Common myeloid progenitor, CD34-positive (primary cell): ENCODE measurements at places on chromosomes 5 and 9.

GRCh38 chr9:87531370-87532295 lies 34.0 kb downstream of the DAPK1 start:
- no peak for DNase-seq

DNA sequence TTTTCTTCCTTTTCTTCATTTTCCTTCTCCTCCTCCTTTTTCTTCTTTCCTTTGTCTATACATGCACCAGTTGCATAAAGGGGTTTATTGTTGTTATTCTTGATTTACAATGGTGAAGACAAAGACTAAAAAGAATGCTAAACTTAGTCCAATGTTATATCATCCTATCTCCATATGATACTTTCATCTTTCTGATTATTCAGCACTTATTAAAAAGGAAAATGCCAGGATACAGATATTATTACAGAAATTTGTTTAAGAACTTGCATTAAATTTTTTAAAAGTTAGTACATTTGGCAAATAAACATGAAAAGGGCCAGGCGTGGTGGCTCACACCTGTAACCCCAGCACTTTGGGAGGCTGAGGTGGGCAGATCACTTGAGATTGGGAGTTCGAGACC lies 1074.9 kb downstream of the EFNA5 start:
- no peak for DNase-seq

- DNase-seq, result no peak
Observed at GRCh38 chr5:67030289-67031056, 166.1 kb downstream of the CD180 start.

- no peak for DNase-seq
Observed at GRCh38 chr9:126695186-126695585, 81.5 kb downstream of the LMX1B start.

DNA sequence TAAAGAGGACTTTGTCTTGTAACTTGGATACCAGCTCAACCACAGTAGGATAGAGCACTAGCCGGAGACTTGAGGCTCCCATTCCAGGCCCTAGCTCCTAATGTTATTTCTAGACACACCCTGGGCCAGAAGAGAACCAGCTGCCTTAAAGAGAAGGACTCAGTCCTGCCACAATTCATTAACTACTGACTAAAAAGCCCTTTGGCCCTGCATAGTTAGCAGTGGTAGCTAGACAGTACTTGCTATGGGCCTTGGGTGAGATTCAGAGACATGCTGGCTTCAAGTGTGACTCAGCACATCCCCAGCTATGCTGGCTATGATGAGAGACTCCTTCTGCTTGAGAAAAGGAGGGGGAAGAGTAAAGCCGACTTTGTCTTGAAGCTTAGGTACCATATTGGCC lies 47.3 kb downstream of the TMEM167A start:
- no peak for DNase-seq

DNA sequence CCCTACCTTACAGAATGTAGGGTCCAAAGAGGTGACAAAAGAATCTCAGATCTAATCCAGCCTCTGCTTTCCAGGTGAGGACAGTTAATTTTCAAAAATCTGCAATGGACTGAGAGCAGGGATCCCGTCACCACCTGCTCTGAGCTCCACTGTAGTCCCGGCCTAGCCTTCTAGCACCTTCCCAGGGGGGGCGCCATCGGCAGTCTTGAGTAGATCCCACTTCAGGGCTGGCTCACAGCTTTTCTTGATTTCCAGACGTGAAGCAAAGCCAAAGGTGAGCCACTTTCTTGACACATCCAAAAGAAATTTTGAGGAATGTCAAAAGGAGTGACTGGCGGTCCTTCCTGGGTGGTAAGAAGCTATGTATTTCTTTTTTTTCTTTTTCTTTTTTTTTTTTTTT lies 114.1 kb downstream of the SYK start:
- peak; percentile 41 for DNase-seq

- no peak for DNase-seq
Observed at GRCh38 chr9:89431930-89432725, 65.8 kb downstream of the SEMA4D start.

GRCh38 chr9:112493393-112494137 lies 6.9 kb downstream of the KIAA1958 start:
- DNase-seq, result no peak

GRCh38 chr5:55919625-55920024 lies 68.5 kb downstream of the IL31RA start:
- no peak for DNase-seq

- DNase-seq, result no peak
Observed at GRCh38 chr5:1294206-1294834, 548 bp downstream of the TERT start.

DNA sequence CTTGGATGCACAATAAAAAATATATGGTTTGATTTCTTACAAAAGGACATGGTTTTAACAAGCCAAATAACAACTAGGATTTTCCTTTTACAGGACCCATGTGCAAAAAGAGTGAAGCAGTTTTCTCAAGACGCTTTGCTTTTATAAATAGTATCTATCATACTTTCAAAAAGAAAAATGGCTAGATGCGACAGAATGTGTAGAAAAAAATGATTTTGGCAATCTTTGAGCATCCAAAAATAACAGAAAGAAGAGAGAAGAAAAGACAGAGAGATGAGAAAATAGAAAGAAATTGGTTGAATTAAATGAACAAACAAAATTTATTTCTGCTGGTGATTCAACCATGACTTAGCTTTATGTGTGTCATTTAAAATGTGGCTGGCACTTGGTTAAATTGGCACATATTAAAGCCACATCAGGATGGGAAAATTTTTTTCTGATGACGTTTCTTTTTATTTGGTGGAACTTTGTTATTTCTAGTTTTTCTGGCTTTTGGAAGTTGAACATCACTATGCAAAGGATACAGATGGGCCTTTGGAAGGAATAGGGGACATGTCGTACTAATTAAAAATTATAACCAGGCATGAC lies 35.6 kb upstream of the NREP start:
- no peak for DNase-seq

- no peak for DNase-seq
Observed at GRCh38 chr9:18441261-18441660, 32.7 kb upstream of the ADAMTSL1 start.

GRCh38 chr5:75461679-75462078 lies 49.8 kb downstream of the CERT1 start:
- no peak for DNase-seq

GRCh38 chr9:15158064-15158463 lies 149.0 kb downstream of the TTC39B start:
- DNase-seq, result no peak

GRCh38 chr9:134656334-134657006 lies 14.9 kb downstream of the COL5A1 start:
- DNase-seq, result peak; percentile 16

DNA sequence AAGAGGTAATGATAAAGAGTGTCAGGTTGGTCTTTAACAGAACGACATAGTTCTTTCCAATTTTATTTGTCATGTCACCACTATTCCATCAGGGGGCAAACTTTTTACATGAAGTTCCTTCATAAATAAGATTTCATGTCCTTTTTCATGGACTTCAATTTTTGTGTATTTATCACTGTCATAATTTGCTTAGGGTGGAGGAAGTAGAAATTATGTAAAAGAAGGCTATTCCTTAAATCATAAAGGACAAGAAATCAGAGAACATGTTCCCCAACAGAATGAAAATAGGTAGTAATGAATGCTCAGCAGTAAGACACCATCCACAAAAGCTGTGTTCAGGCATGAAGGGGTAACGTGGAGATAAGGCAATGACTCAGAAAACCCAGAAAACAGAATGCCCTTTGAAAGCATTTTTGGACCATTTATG lies 72.7 kb downstream of the ZFAND5 start:
- peak; percentile 56 for DNase-seq

GRCh38 chr9:26131886-26132285 lies 453.6 kb upstream of the TUSC1 start:
- DNase-seq, result no peak

- DNase-seq, result no peak
Observed at GRCh38 chr9:131233556-131233955, 42.8 kb downstream of the FAM78A start.

- no peak for DNase-seq
Observed at GRCh38 chr5:177997846-177998245, 1.8 kb upstream of the PROP1 start.

DNA sequence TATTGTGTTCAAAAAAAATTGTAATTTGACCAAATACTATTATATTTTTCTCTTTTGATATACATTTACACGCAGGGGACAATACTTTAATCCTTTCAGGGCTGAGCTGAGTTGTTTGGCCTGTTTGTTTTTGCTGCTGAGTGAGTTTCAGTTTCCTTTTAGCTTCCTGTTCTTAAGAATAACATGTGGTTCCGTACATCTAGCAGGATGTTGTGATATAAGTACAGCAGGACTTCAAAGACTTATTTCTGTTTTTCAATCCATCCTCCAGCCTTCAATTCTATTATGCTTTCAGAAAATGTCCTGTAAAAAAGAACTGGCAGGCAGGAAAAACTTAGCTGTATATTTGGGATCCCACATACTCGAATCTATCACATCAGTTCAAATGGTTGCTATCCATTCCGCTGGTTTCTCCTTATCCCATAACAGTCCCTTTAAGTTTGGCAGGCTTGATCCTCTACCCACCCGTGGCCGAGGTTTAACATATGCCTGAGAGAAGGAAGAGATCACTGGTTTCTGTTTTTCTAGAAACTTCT lies 1037.3 kb upstream of the ACO1 start:
- DNase-seq, result peak; percentile 55

DNA sequence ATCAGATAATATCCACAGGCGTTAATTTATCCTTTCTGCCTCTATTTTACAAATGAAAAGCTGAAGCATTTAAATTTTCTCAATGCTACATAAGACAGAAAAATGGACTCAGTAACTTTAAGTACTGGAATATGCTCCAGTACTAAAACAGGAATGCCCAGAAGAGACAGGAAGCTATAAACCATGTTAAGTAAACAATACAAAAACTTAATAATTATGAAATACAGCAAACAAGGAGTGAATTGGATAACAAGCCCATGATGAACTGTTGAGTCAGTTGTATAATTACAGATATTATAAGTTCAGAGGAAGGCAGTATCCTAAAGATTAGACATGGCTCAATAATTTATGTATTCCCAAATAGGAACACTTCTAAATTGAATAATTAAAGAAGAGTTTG lies 148.5 kb downstream of the CHSY3 start:
- DNase-seq, result no peak

DNA sequence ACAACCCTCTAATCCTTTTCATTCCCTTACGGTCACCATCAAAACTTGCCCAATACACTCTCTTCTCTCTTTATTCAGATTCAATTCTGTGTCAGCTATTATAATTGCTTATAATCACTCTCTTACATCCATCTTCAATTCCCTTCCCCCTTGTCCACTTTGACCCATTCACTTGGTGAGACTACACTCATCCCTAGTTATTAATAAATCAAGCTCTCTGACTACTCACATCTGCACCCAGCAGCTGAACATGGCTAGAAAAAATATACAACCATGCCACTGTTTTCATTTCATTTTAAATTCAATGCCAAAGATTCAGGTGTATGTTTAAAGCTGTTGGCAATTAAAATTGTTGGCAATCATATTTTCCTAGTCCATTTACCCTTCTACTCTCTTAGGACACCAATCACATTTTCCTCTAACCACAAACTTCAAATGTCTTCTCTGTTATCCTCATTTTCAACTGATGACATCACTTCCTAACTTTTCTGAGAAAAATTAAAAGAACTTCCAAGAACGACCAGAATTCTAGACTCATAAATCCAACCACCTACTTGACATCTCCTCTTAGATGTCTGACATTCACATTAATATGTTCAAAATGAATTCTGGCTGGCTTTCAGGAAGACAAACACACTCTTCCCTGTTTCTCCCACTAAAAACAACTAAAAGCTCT lies 5.5 kb downstream of the C5orf15 start:
- no peak for DNase-seq

DNA sequence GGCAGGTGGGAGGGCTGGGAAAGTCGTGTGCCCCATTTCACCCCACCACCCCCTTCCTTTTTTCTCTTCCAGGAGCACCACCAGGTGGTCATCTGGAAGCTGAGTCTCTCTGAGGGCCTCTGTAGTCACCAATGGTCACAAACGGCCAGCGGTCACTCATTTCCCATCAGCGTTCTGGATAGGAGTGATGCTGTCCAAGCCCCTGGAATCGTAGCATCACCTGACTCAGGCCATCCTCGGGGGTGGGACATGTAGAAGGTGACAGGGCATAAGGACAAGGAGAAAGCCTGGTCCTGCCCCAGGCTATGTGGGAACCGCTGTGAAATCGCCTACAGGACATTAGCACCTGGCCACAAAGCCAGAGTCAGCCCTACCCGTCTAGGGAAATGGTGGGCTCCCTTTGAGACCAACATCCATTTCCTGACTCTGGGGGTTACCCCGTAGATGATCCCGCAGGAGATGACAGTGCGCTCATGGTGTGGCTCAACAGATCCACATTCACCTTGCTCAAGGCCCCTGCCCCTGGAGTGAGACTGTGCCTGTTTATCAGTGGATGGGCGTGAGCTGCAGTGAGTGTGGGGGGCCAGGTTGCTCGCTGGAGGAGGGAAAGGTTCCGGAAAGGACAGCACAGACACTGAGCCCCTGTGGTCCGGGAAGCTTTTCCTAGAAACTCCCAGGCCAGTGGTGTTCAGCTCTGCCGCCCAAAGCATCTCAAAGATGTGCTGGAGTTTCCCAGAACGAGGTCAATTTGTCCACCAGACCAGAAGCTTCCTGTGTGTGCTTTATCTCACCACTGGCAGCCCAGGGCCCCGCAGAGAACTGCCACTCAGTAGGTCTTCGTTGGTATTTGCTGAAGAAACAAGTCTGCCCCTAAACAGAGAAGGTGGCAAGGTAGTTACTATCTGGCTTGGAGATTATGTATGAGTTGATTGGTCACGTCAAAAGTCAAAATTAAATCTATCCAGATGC lies 61.1 kb upstream of the UNC5A start:
- DNase-seq, result no peak

DNA sequence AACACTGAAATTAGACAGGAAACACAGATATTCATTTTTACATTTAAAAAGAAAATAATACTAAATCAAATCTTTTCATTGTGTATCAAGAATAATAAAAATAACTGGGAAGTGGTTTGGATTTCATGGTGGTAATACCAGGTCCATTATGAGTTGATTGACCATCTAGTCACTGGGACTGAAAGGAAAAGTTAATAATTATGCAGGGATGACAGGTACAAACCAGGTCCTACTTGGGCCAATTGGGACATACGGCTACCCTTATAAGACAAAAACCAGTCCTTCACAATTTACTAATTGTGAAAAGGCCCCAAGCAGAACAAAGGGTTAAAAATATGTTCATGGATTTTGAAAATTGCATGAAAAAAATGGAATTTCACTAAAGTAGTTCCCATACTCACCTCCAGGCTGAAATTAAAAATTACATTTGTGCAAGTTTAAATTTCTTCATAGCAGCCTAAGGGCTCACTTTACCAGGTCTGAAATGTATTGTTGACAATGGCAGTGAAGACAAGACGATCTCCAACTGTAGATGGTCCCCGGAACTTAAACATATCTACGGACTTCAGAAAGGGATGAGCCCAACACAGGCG lies 44.1 kb downstream of the ZCCHC9 start:
- no peak for DNase-seq

DNA sequence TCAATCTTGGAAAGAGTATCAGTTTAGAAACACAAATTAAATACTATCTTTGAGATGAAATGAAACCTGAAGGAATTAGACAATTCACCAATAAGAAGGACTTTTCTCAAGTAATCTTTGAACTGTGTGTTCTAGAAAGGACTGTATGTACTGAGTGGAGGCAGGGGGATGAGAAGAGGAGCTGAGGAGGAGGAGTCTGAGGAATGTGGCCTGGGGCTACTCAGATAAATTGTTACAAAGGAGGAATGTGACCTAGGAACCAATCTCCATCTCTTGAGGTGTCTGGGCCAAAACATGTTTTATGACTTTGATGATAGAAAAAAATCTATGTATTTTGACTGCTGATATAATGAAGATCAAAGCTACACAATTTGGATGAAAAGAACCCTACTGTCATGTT lies 124.3 kb upstream of the ANKRD55 start:
- no peak for DNase-seq

GRCh38 chr5:58317808-58318207 lies 142.1 kb downstream of the PLK2 start:
- DNase-seq, result no peak
